Stimulated activated CD4-positive, alpha-beta T cell treated with anti-CD3 and anti-CD28 coated beads, Interleukin-12 subunit alpha, Interleukin-12 subunit beta, amount 100 ng/mL, for 24 hours (primary cell): ENCODE measurements at places on chromosomes 16 and 17.

- DNase-seq: no peak
Observed at GRCh38 chr17:32807577-32807976, 69.3 kb downstream of the MYO1D start.

DNA sequence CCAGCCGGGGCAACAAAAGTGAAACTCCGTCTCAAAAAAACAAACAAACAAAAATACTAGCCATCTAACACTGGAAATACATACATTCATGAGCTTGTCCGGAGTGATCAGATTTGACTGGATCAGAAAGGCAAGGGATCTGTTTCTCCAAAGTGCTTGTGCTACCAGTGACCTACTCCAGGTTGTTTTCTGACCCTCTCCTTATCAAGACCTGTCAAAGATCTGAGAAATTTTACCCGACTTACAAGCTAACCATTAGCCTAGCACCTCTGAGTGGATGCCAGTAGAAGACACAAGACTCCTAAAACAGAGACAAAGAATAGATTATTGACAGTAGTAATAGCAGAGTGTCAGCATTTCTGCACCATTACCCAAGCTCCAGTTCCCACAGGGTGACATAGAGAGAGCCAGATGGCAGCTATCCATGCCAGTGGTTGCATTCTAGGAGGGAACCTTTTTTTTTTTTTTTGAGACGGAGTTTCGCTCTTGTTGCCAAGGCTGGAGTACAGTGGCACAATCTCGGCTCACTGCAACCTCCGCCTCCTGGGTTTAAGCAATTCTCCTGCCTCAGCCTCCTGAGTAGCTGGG lies 9.8 kb downstream of the ASPA start:
- no peak for DNase-seq

- no peak for DNase-seq
Observed at GRCh38 chr17:36586138-36586537, 5.5 kb upstream of the DHRS11 start.

- no peak for DNase-seq
Observed at GRCh38 chr16:74034862-74035261, 261.8 kb upstream of the PSMD7 start.

DNA sequence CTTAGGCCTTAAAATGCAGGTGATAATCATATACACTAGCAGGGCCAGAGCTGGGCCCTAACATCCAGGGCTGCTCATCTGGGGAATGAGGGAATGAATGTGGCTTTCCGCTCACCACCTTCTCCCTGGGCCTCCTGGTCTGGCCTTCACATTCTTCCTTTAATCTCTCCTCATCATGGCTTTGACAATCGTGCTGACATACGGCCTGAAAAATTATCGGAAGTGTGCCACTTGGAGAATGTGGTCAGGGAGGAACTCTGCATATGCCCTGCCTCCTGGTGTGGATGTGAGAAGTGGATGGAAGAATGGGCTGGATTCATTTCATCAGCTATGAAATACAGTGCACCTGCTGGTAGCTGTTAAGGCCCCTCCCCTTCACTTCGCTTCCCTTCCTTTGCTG lies 2.4 kb downstream of the WSCD1 start:
- DNase-seq: no peak

DNA sequence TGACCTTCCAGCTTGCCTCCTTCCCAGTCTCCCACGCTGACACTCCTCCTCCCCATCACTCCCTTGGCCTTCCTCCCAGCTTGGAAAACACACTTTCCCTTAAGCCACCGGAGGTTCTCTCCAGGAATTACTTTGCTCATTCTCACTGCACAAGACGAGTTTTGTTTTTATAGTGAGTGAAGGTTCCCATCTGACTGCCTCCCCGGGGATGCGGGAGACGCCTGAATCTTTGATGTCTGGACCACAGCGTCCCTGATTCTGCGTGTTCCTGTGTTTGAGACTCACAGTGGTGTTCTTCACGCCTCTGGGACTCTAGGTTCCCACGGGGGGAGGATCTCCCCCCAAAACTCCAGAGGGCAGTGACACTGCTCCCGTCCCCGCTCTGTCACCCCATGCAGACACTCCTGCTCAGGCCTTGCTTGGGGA lies 2.0 kb downstream of the DNAI2 start:
- DNase-seq: no peak

GRCh38 chr17:75864448-75864871 lies 9.3 kb upstream of the WBP2 start:
- no peak for DNase-seq

DNA sequence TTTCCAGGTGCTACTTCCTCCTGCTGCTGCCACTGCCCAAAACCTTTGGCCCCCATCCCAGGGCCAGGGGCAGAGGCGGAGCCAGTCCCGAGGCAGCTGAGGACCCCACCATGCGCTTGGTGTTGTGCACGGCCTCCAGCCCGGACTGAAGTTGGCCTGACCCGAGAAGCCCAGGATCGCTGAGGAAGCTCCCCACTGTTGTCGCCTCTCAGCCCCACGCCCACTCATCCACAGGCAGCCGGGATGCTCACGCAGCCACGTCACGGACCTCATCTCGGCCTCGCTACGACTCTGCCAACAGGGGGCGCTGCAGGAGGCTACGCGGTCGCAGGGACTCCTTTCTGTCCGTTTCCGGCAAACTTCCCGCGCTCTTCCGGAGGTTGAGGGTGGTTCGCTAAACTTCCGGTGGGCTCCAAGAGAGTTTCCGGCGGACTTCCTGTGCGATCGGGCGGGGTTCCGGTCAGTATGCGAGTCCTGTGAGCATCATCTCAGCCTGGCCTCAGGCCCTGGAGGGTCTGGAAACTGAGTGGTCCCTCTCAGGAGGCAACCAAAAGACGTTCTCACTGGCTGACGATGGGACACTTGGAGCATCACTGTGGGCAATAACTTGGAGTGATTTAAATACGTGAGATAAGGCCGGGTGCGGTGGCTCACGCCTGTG lies 12.4 kb downstream of the ZG16B start:
- DNase-seq: peak; percentile 67

GRCh38 chr16:54373534-54374520 lies 87.2 kb upstream of the IRX3 start:
- no peak for DNase-seq

GRCh38 chr16:86200722-86201121 lies 301.8 kb downstream of the IRF8 start:
- no peak for DNase-seq

- no peak for DNase-seq
Observed at GRCh38 chr17:57226793-57227192, 29.5 kb upstream of the MSI2 start.
